ENCODE measurements at places on chromosomes 7 and 10. TPM values are rescaled to one million over a fixed set of nuclear protein-coding genes. Genes with fewer than 3 reads are reported as not detected.

GRCh38 chr7:39624935-39625694 lies 1.7 kb downstream of the RALA start:
- no peak overlapping the region for H3K4me3 ChIP-seq
- H3K4me1 ChIP-seq: peaks cover 34% of the 10 kb centered on the region
- no peak overlapping the region for H3K27ac ChIP-seq
- no peaks in the 10 kb centered on the region for H3K27me3 ChIP-seq

DNA sequence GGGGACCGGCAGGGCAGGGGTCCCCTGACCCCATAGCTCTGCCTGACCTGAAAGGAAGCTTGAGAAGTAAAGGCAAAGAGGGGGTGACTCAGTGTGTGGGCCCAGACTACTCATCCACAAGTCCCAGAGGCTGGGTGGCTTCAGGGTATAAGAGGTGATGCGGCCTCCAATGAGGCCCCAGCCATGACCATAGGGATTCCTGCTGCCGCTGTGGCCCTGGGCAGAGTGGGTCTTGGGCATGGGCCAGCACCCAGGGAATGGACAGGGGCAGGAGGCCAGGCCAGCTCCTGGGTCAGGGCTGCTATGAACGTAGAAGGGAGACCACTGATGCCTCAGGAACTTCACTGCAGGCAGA lies 64.4 kb upstream of the EBF3 start:
- no peaks in the 10 kb centered on the region for H3K27me3 ChIP-seq
- no peak for DNase-seq
- no peaks in the 10 kb centered on the region for H3K4me1 ChIP-seq
- H3K36me3 ChIP-seq: no peaks in the 10 kb centered on the region

- H3K36me3 ChIP-seq: no peaks in the 10 kb centered on the region
- no peak overlapping the region for H3K27ac ChIP-seq
- H3K4me3 ChIP-seq: no peak overlapping the region
Measured at GRCh38 chr7:92751902-92752901, 84.2 kb downstream of the CDK6 start.

DNA sequence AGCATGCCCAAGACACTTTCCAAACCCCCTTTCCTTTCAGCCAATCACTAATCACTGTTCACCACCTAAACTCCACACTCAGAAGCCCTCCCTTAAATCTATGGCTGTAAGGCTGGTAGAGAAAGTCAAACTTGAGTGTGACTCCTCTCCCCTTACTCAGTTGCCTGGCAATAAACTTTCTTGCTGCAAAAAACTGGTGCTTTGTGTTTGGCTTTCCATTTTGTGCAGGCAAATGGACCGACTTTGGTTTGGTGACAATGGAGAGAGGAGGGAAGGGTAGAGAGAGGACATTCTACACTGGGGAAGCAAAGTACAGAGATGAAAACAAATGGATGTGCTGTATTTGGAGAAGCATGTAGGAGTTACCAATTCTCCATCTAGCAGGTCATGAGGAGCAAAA lies 84.9 kb downstream of the SLC25A13 start:
- H3K4me1 ChIP-seq: no peaks in the 10 kb centered on the region
- H3K4me3 ChIP-seq: no peak overlapping the region
- no peak overlapping the region for H3K27ac ChIP-seq
- H3K36me3 ChIP-seq: peaks cover 3% of the 10 kb centered on the region

DNA sequence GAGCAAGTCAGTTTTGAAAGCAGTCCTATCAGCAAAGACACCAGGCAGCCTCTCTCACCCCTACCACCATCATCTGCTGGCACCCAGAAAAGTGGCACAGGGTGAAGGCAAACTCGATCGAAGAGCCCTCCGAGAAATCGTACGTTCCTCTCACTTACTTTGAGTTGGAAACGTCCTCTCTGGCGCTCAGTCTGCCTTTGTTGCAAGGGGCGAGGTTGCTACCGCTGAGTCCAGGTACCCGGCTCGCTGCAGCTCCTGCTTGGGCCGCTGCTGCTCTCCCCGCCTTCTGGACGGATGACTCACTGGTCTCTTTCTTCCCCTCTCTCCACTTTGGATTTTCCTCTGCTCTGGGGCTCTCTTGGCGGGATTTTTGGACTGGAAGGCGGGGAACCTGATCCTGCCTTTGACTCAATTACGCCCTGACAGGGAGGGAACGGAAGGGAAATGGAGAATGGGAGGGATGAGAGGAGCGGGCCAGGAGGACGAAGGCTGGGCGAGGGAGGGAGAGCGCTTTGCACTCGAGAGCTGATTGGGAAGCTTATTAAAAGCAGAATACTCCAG lies at the start of gene PTN:
TSS of gene PTN (minus strand) at position 453 of the 561 bp plus-strand sequence. CDS start 88,760 bp downstream, outside the sequence.
- no peaks in the 10 kb centered on the region for H3K36me3 ChIP-seq
- H3K4me3 ChIP-seq: no peak within 1 kb of the TSS
- H3K4me1 ChIP-seq: no peaks in the 10 kb centered on the region
- no peak for DNase-seq
- peaks cover 5% of the 10 kb centered on the region for H3K27me3 ChIP-seq

DNA sequence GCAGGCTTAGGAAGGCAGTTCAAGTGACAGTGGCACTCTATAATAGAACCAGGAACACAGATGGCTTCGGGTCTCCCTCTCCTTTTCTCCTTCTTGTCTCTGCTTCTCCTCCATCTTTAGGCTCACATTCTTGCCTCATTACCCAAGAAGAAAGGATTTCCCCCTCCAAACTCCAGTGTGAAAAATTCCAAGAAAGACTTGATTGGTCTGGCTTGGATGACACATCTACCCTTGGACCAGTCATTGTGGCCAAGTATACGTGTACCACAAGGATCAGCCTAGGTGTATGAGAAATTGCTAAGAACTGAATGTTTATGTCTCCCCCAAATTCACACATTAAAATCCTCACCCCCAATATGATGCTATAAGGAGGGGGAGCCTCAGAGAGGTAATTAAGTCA lies 53.9 kb downstream of the PRTFDC1 start:
- H3K4me1 ChIP-seq: peaks cover 17% of the 10 kb centered on the region
- no peak overlapping the region for H3K4me3 ChIP-seq
- no peaks in the 10 kb centered on the region for H3K27me3 ChIP-seq
- DNase-seq: no peak
- H3K36me3 ChIP-seq: no peaks in the 10 kb centered on the region

GRCh38 chr7:91427051-91427450 lies 162.8 kb downstream of the FZD1 start:
- H3K4me3 ChIP-seq: no peak overlapping the region
- H3K27me3 ChIP-seq: no peaks in the 10 kb centered on the region
- no peak for DNase-seq
- H3K36me3 ChIP-seq: no peaks in the 10 kb centered on the region
- H3K27ac ChIP-seq: no peak overlapping the region

DNA sequence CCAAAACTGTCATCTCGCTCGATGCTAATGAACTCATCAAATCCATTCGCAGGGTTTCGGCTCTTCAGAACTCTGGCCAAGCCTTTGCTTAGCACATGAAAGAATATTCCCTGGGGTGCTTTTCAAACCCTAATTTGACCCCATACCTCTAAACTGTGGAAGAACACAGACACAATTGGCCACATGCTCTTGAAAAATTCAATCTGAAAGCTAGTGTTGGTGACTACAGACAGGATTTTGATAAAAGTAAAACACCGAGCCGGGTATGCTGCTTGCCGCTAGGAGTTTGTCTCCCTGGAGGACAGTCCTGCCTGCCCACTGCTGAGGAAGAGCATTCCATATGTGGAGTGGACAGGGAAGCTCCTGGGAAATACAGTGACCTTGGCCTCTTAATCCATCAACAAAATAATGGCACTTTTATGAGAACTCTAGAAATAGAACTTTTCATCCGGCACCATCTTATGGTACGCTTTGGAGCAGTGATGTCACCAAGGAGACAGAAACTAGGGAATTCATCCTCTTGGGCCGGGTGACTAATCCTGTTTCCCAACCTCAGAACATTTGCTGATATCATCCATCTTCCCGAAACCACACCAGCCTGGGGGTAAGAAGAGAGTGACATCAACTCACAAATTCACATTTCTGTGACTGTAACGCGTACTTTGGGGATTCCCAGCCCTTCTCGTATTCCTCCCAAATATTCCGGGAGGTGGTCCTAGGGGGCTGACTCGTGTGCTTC lies 34.2 kb downstream of the MTURN start:
- no peak overlapping the region for H3K4me3 ChIP-seq
- no peaks in the 10 kb centered on the region for H3K36me3 ChIP-seq
- DNase-seq: no peak
- H3K4me1 ChIP-seq: no peaks in the 10 kb centered on the region
- no peaks in the 10 kb centered on the region for H3K27me3 ChIP-seq

The GNG11 gene
- total RNA-seq: not detected

The NAPEPLD gene
- 16.2 TPM for total RNA-seq

The STAMBPL1 gene
- total RNA-seq: 37.8 TPM

The INTS15 gene
- 64.7 TPM for total RNA-seq

The ABLIM1 gene
- total RNA-seq: 311 TPM

Measured in T-cell (primary cell).